Cerebellar nuclear complex (tissue), 1 donor: ENCODE measurements at places on chromosomes 4 and X.

DNA sequence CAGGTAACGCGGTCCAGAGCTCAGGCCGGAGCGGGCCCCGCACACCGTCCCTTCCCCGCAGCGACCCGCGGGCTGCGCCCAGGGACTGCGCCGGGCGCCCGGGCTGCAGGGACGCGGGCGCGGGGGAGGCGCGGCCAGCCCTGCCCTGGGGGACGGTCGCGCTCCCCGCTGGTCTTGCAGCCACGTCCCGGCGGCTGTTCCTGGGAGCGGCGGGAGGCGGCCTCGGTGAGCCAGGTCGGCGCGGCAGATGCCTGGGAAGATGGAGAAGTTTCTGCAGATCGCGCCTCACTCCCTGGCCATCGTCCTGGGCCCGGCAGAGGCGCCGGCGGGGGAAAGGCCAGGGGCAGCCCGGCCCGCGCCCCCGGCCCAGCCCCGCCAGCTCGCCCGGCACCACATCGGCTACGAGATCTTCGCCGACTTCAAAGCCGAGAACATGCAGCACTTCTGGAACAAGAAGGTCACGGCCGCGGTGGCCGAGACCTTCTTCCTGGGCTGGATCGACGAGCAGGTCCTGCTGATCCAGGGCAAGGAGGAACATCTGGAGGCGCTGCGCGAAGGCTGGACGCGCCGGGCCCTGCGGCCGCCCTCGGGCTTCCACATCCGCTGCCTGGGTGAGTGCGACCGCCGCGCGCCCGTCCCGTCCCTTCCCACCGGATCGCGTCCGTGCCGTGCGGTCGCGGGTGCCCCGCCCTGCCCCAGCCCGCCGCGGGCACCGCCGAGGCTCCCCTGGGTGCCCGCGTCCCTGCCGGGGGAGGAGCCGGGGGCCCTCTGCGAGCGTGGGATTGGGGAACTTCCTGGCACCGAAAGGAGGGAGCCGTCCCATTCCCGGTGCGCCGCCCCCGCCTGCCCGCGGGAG, 107.4 kb upstream of the STOX2 start:
- DNase-seq = no peak

GRCh38 chr4:174483792-174484191, 38.5 kb downstream of the HPGD start:
- no peak for DNase-seq

- no peak for DNase-seq
Observed at GRCh38 chr4:121479808-121480207, 99.0 kb upstream of the QRFPR start.

GRCh38 chr4:99947608-99948007, 1.2 kb upstream of the DNAJB14 start:
- DNase-seq = no peak

GRCh38 chrX:83416273-83416672, 91.8 kb upstream of the POU3F4 start:
- DNase-seq = no peak

- no peak for DNase-seq
Observed at GRCh38 chrX:14573161-14573560, 43.8 kb downstream of the GLRA2 start.

DNA sequence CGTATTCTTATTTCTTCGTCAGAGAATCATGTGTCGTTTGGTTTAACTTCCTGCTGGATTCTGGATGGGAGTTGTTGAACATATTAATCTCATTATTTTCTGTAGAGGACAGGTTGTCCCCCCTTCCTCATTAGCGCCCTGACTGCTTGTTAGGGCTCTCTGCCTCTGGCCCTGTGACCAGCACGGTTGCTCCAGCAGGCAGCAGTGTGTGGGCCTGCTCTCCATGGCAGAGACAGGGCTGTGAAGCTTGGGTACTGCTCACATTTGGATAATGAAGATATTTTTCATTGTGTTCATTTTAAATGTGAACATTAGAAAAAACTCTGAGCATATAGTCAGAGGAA, 102.7 kb downstream of the KLHL8 start:
- DNase-seq = no peak

- no peak for DNase-seq
Observed at GRCh38 chr4:7907142-7907541, 32.5 kb downstream of the AFAP1 start.

DNA sequence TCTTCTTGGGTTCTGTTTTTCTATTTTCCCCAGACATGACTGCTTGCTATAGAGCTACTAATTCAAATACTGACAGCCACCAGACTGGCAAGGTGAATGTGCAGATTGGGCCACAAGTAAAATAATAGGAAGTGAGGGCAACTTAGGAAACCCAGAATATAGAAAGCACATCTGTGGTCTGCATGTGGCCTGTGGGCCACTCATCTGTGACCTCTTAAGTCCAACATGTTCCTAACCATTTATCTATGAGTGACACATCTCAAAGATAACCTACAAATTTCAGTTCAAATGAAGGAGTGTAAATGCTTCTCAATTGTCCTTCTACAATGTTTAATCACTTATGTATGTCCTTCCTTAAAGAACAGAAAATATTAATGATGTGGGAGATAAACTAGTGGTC, 128.9 kb downstream of the REELD1 start:
- DNase-seq = no peak

- DNase-seq = no peak
Observed at GRCh38 chrX:10246846-10247245, 90.1 kb downstream of the CLCN4 start.

- no peak for DNase-seq
Observed at GRCh38 chrX:121135488-121136207, 88.2 kb downstream of the GLUD2 start.

GRCh38 chr4:35538807-35539206, 705.5 kb downstream of the ARAP2 start:
- DNase-seq = no peak

- no peak for DNase-seq
Observed at GRCh38 chr4:29037501-29037900, 1682.7 kb upstream of the PCDH7 start.

DNA sequence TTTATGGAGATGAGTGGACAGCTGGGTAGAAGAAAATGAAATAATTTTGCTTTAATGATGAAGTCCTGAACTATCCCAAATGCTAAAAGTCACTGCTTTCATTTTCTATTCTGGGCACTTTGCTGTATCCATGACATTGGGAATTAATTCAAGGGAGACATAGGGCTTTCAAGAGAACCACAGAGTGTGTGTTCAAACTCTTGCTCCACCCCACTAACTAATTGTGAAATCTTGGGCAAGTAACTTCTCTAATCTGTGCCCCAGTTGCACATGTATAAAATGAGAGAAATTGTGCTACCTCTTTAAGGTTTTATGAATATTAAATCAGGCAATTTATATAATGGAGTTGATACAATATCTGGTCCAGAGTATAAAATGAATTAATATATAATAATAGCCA, 1422.0 kb downstream of the ADGRL3 start:
- no peak for DNase-seq

DNA sequence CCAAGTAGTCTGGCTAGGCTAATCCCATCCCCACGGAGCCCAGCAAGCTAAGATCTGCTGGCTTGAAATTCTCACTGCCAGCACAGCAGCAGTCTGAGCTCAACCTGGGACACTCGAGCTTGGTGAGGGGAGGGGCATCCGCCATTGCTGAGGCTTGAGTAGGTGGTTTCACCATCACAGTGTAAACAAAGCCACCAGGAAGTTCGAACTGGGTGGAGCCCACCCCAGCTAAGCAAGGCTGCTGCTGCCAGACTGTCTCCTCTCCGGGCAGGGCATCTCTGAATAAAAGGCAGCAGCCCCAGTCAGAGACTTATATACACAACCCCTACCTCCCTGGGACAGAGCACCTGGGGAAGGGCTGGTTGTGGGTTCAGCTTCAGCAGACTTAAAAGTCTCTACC, 639.6 kb downstream of the IQCM start:
- no peak for DNase-seq

- DNase-seq = no peak
Observed at GRCh38 chr4:96993560-96993959, 1149.7 kb downstream of the STPG2 start.

- no peak for DNase-seq
Observed at GRCh38 chrX:107700790-107701189, 72.5 kb downstream of the PRPS1 start.

DNA sequence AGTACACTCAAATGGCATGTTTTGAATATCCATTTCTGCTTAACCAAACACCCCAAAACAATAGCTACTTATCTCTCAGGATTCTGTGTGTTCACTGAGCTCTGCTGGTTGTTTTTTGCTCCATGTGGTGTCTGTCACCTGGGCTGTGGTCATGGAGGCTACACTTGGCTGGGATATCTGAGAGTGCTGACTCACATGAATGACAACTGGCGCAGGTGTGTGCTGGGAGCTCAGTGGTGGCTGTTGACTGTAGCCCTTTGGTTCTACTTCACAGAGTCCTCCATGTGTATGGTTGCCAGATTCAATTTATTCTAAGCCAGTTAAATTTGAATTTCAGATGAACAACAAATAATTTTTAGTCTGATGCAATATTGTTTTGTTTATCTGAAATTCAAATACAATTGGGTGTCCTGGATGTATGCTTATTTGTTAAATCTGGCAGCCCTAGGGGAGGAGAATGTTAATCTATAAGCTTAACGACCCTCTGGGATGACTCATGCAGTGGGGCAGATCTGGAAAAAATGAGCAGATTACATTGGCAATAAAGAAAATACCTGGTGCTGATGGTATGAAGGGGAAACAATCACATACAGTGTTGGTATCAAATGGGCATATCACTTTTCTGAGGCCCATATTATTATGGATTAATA, 28.2 kb upstream of the TCEAL4 start:
- no peak for DNase-seq

DNA sequence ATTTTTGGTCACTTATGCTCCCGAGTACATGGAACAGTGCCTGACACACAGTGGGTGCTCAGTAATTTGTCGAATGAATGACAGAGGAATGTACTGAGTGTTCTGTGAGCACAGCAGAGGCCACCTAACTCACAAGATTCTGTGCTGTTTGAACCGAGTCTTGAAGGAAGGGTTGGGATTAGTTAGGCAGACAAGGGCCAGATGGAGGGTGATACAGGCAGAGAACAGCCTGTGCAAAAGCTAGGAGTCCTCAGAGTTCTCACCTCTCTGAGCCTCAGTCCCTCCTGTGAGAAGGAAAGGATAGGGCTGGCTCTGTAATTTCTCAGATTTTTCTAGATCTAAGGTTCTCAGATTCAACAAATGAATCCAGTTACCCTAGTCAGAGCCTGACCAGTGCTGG, 108.8 kb downstream of the NHSL2 start:
- DNase-seq = no peak

- no peak for DNase-seq
Observed at GRCh38 chr4:74055096-74055495, 16.6 kb upstream of the CXCL3 start.

- no peak for DNase-seq
Observed at GRCh38 chr4:109810552-109811387, 4.8 kb upstream of the GAR1 start.

- DNase-seq = no peak
Observed at GRCh38 chrX:38859602-38860001, 58.3 kb downstream of the MID1IP1 start.

- no peak for DNase-seq
Observed at GRCh38 chr4:35539404-35540055, 704.8 kb downstream of the ARAP2 start.

DNA sequence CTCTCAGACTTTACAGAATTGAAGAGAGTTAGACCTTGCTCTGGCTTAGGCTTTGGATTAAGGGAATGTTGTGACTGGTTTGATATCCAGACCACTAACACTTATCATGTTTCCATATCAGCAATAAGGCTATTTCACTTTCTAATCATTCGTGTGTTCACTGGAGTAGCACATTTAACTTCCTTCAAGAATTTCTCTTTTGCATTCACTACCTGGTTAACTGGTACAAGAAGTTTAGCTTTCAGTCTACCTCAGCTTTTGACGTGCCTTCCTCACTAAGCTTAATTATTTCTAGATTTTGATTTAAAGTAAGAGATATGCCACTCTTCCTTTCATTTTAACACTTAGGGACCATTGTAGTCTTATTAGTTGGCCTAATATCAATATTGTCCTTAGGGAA, 62.6 kb downstream of the CASP6 start:
- no peak for DNase-seq

DNA sequence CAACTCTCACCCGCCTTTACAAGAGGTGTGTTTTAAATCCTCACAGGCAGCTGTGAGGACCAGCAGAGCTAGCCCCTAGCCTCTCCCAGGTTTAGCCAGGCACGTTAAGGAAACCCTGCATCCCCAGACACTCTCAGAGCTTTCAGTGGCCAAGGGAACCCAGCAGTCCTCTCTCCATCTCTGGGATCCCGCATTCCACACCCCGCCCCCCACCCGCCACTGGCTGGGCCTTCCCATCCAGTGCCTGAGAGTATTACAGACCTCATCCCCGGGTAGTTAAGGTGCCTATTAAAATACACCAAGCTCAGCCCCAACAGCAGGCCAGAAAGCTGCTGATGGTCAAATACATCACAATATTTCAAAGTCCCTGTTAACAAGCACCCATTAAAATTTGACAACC, 256.2 kb downstream of the BCOR start:
- no peak for DNase-seq

GRCh38 chr4:154086247-154086646, 297.4 kb upstream of the SFRP2 start:
- DNase-seq = no peak

GRCh38 chrX:42220083-42220482, 296.7 kb upstream of the CASK start:
- DNase-seq = no peak
